ENCODE measurements at places on chromosomes 7 and 10.

GRCh38 chr7:45162311-45162845 is 4.8 kb downstream of the RAMP3 start:
- DNase-seq: no peak

- no peak for DNase-seq
These were observed 608.8 kb downstream of the LRMDA start for GRCh38 chr10:76040107-76040829.

DNA sequence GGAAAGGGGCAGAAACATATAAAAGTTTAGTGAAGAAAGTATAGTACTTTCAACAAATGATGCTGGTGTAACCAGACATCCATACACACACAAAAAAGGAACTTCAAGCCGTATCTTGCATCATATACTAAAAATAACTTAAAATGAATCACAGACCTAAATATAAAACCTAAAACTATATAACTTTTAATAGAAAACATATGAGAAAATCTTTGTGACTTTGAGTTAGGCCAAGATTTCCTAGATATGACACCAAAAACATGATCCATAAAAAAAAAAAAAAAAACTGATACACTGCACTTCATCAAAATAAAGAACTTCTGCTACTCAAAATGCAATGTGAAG is 40.9 kb downstream of the NUDCD3 start:
- no peak for DNase-seq

GRCh38 chr10:108632144-108632543 is 1291.2 kb downstream of the XPNPEP1 start:
- no peak for DNase-seq

DNA sequence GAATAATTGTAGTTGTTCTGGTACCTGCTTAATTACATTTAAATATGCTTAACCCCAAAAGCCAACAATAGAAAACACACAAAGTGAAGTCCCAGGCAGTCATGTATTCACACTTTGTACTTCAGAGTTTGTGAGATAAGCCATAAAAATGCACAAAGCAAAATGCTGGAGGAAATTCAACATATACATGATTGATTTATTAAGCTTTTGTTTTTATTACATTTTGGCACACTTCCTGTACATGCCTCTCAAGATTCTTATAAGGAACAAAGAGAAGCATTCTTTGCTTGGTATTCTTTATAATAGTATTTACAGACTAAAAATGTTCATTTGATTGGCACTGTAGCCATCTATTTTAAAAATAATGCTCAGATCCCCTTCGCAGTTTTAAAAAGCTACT is 107.7 kb upstream of the ANK3 start:
- DNase-seq: no peak

DNA sequence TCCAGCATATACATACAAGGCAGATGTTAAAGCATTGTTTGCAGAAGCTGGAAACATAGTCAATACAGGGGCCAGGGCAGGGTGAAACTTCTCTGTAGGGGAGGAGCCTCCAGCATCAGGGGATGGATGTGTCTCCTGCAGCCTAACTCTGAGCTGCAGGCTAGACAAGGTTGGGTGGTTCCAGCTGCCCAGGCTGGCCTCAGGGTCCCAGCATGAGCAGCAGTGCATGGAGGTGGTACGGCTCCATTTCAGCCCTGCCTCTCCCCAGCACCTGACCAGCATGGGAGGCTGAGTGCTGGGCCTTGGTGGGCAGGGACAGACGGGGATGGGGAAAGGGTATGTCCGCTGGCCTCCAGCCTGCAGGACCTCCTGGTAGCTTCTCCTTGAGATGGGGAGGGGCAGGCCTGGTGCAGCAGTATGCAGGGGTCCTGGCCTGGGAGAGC is 7.4 kb upstream of the TBRG4 start:
- no peak for DNase-seq

All from stimulated activated CD8-positive, alpha-beta memory T cell treated with anti-CD3 and anti-CD28 coated beads, Interleukin-4, amount 100 ng/mL, for 4 hours (primary cell).